Dermis microvascular lymphatic vessel endothelial cell (primary cell): ENCODE measurements at places on chromosomes 2 and 18. TPM values are rescaled to one million over a fixed set of nuclear protein-coding genes. Genes with fewer than 3 reads are reported as not detected.

The GRHL1 gene
- total RNA-seq, result 0.26 and 0.76 TPM in 2 replicates

DNA sequence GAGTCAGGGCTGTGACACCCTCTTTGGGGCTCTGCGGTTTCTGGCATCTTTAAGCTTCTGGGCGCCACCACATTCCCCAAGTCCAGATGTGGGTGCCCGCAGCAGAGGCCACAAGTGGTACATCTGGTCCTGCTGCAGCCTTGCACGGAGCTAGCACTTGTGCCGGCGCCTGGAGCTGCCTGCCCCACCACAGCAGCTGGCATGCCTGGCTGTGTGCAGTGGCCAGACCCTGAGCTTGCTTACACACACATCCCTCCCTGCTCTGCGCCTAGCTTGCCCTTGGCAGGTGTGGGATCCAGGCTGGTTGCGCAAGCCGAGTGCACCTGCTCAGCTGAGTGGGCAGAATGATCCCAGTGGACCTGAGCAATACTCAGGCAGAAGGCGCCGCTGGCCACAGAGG, 27.3 kb downstream of the SLC4A10 start:
- no peak for DNase-seq

DNA sequence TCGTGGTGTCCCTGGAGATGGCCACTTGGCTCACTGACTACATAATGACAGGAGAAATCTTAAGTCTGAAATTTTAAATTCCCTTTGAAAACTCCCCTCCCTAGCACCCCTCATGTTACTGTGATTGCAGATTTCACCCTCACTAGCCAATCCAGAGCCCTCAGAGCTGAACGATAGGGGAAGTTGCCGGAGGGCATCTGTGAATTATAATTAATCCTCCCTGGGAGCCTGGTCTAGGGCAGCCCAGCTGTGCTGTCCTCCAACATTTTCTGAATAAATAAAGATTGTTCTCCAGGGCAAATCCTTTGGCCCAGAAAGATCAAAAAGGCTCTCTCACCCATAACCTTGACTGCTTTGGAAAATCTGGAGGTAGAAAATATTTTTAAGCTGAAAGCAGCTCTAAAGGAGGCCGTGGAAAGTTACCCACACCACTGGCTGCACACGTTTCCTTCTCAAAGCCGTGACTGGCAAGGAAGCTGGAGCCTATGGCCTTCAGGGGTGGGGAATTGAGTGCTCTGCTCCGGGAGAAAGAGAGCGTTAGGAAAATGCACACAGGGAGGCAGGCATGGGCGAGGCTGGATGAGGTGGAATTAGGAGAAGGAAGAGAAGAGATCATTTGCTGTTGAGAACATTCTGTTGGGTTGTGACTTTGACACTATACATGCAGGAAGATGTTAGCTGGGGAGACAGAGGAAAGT, 68.9 kb upstream of the CNGA3 start:
- DNase-seq, result no peak

GRCh38 chr2:69566669-69567068, 76.9 kb downstream of the AAK1 start:
- DNase-seq, result no peak

GRCh38 chr2:60706021-60706420, 50.0 kb upstream of the PAPOLG start:
- DNase-seq, result no peak
